ENCODE measurements at places on chromosomes 6 and 20. TPM values are rescaled to one million over a fixed set of nuclear protein-coding genes. Genes with fewer than 3 reads are reported as not detected.

HMGN4 gene
- 81.5 TPM for total RNA-seq

CDYL gene
- 35.6 TPM for total RNA-seq

SEL1L2 gene
- not detected for total RNA-seq

DPM1 gene
- 80.8 TPM for total RNA-seq

CNBD2 gene
- 3.6 TPM for total RNA-seq

SAPCD1 gene
- total RNA-seq: 8.6 TPM

HNF4A gene
- total RNA-seq: not detected

OR12D3 gene
- total RNA-seq: not detected

CST1 gene
- total RNA-seq: not detected

CAGE1 gene
- 0.06 TPM for total RNA-seq

PSORS1C2 gene
- total RNA-seq: not detected
